ENCODE measurements at places on chromosomes 5 and 9. TPM values are rescaled to one million over a fixed set of nuclear protein-coding genes. Genes with fewer than 3 reads are reported as not detected.

GFPT2 gene
- total RNA-seq = 41.0 TPM

SLC34A1 gene
- not detected for total RNA-seq

NOXA1 gene
- 0.23 TPM for total RNA-seq

NOL6 gene
- 28.6 TPM for total RNA-seq

FOXB2 gene
- total RNA-seq = not detected

NR5A1 gene
- total RNA-seq = not detected

SCGB3A2 gene
- total RNA-seq = not detected

NAIP gene
- 1.2 TPM for total RNA-seq

SOHLH1 gene
- total RNA-seq = not detected

GPR151 gene
- total RNA-seq = not detected

CEP78 gene
- total RNA-seq = 5.7 TPM

SPOCK1 gene
- 97.0 TPM for total RNA-seq

TMEM215 gene
- total RNA-seq = not detected

DAB2IP gene
- total RNA-seq = 32.5 TPM

HBEGF gene
- 1.3 TPM for total RNA-seq

C8G gene
- not detected for total RNA-seq

GKAP1 gene
- total RNA-seq = 0.12 TPM

LCN12 gene
- not detected for total RNA-seq

LPAR1 gene
- 87.1 TPM for total RNA-seq

SPAAR gene
- total RNA-seq = 1.3 TPM

Data from pericardium fibroblast (primary cell).